KBM-7 (cell line): ENCODE measurements at places on chromosomes 6 and 20.

- DNase-seq, result no peak
Observed at GRCh38 chr6:38173909-38174308, 354.4 kb downstream of the ZFAND3 start.

DNA sequence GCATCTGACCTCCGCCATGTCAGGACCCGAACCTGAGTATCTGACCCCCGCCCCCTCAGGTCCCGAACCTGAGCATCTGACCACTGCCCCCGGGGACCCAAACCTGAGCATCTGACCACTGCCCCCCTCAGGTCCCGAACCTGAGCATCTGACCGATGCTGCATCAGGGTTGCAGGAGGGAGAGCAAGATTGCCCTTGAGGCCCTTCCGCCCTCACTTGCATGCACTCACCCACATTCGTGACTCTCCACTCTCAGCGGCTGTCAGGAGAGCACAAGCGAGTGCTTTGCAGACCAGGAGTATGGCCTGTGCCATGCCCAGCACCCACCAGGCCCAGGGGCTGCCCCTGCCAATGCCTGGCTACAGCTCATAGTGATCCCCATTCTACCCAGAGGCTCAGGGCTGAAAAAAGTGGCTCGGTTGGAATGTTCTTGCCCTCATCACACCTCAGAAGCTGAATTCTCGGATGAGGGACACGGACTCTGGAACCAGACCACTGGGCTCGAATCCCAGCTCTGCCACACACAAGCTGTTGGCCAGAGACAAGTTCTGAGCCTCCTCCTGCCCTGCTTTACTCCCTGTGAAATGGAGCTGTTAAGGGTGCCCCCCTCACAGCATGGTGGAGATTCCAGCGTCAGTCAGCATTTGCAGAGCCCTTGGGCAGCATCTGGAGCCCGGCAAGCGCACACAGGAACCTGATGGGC is 82.1 kb downstream of the DLL1 start:
- no peak for DNase-seq

DNA sequence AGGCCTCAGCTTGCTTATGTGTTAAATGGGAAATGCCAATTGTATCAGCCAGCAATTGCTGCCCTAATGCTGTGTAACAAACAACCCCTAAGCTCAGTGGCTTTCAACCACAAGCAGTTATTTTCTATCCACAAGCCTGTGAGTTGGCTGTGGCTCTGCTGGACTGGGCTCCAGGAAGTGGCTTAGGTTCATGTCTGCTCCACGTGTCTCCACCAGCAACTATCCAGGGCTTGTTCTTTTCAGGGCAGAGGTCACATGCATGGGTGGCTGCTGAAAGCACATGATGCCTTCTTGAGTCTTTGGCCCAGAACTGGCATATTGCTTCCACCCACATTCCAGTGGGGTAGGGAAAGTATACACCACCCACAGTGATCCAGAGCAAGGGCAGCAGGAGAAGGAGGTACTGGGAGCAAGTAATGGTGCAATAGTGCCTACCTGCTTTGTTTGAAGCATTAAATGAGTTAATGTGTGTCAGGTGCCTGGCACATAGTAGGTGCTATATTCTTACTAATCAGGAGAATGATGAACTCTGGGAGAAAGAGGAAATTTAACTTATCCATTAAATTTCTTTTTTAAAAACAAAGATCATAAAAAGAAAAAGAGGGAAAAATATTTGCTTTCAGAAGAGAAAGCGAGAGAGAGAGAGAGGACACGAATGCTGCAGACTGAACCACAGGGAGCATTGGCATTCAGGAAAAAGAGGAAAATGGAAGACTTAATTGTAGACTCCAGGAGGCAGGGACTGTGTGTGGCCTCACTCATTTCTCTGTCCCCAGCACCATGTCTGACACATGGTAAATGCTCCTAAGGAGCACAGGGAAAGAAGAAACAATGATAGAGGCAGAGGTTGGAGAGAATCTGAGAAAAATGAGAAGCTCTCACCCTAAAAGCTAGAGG is 25.2 kb upstream of the RNF24 start:
- DNase-seq, result no peak

DNA sequence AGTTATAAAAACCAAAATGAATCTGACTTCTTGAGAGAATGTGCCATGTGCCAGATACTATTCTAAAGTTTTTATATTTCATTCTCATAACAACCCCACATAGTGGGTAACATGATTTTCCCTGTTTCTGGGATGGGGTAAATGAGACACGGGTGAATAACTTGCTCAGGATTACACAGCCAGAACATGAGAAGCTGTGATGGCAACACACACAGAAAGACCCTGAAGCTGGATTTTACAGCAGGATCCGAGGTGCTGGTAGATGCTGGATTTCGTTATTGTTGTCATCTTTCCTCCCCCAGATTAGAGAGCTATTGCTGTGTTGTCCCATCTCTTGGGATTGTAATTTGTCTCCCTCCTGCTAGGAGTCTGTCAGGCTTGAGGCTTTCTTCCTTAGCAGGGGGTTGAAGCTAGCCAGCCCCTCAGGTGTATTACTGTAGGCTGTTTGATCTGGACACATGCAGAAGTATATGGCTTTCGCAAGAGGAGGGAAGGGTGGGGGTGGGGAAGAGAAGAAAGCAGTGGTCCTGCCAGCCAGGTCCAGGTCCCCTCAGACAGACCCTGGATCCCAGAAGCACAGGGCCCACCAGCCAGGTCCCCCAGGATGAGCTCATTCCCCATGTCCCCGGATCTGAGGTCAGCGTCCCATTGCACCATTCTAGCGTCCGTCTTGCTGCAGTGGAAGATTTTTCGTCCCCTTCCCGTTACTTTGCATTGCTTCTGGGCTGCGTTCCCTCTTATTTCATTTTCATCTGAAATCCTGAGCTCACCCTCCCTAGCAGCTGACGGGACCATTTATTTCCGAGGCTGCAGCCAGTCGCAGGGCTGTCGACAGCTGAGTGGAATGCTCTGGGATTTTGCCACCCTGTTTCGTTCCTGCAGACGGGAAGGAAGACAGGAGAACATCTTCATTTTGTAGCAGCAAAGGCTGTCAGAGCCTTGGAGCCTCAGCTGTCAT is 7.3 kb upstream of the KCNG1 start:
- DNase-seq, result no peak

DNA sequence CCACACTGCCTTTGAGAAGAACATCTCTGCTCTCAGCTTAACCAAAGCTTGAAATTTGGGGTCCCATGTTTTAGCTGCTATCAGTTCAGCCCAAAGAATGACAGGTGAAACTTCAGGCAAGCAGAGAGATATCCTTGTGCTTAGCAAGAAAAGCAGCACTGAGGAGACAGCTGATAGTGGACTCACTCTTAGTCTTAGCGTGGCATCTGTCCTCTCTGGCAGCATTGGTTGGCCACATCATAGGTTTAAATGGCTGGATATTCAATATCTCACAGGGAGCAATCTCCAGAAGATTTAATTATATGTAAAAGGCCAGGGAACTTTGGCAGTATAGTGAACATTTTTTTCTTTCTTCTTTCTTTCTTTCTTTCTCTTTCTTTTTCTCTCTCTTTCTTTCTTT is 131.1 kb upstream of the SGK1 start:
- DNase-seq, result no peak

- DNase-seq, result no peak
Observed at GRCh38 chr6:10458287-10458686, 43.4 kb upstream of the TFAP2A start.

DNA sequence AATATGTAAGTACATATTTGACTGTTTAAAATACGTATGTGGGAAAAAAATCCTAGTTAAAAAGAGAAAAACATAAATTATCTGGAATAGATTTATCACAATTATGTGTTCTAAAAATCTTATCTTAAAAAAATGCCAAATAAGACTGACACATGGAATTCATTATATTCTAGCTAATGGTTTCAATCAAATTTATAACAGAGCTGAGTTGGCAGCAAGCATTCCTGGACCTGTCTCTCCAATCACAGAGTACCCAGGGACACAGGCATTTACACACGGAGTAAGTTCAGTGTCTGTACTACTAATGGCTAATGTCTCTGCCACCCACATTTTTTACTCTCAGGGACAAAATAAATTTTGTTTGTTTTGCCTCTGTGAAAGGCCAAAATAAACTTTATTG is 122.3 kb downstream of the RPS12 start:
- no peak for DNase-seq

DNA sequence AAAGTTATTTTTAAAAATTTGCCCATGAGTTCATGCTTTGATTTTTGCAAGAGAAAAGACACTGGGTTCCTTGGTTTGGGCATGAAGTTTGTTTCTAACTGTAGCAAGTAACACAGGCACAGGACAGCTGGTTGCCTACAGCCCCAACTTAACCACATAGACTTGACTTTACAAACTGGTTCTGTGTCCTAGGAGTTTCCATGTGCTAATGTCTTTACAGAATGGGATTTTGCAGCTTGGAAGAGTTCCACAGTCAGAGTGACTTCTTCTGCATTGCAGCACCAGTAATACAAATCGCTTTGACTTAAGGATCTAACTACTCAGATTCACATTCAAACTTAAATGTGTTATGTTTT is 44.3 kb downstream of the OR2B2 start:
- DNase-seq, result no peak

- DNase-seq, result no peak
Observed at GRCh38 chr6:83310046-83310445, 116.9 kb downstream of the RWDD2A start.

- no peak for DNase-seq
Observed at GRCh38 chr6:12951415-12951814, 234.8 kb downstream of the PHACTR1 start.

DNA sequence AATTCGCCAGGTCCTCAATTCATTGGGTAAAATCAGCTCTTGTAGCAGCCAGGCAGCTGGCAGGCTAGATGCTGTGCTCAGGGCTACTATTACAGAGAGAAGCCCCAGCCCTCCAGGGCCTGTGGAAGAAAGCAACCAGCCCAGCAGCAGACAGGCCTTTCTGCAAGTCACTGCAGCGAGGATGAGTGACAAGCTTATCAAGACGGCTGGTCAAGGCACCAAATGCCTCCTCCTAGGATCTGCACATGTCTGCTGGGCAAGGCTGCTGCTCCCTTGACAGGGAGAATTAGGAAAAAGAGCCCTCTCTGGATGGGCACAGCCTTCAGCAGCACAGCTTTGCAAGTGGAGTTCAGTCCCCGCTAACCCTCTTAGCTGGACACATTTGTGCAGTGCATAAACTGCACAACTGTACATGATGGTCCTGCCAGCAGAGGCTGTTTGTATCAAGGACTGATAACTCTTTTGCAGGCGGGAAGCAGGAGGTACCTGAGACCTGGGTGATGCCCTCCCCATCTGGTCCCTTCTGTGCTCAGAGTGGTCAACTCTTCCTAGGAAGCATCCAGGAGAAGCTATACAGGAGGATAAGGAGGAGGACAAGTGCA is 89.9 kb downstream of the CDC5L start:
- no peak for DNase-seq

DNA sequence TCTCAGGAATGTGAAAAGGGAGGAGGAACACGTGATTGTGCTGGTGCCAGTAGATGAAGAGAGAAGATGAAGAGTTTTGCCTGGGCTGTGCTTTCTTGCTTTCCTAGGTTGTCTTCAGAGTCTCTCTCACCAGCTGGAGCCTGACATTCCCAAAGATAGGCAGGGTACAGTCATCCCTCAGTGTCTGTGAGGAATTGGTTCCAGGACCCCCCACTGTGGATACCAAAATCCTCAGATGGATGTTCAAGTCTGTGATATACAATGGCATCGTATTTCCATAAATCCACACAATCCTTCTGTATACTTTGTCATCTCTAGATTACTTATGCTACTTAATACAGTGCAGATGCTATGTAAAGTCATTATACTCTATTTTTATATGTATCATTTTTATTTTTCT is 113.5 kb downstream of the SAMD5 start:
- no peak for DNase-seq

DNA sequence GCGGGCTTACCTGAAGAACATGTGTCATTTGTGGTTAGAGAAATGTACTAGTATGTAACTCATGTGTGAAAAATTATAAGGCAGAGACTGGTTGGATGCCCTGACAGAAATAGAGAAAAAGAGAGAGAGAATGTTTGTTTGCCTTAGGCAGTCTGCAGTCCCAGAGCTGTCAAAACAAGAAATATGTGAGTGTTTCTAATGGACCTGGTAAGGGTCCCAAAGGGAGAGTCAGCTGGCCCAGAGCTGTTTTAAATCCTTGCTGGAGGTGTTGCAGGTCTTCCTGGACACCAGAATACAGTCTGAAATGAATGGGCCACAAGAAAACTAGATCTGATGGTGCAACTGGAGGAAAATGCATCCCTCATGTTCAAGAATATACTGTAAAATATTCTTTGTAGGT is 158.3 kb upstream of the OGFRL1 start:
- no peak for DNase-seq

GRCh38 chr6:71012866-71013469 is 56.1 kb upstream of the B3GAT2 start:
- DNase-seq, result peak; percentile 37

- no peak for DNase-seq
Observed at GRCh38 chr6:150536835-150537234, 62.9 kb upstream of the PLEKHG1 start.

DNA sequence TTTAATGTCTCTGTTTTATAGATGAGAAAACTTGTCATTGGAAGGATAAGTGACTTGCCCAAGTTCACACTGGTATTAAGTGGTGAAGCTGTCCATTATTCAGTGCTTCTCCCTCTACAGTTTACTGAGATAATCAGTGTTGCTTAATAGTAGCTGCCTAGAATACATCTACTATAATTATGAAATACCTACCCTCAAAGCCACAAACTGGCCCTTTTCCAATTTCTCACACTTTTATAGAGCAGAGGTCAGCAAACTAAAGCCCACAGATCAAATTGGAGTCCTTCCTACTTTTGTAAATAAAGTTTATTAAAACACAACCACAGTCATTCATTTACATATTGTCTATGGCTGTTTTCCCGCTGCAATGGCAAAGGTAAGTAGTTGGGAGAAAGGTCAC is 73.5 kb downstream of the EYS start:
- no peak for DNase-seq

GRCh38 chr6:114195027-114195365 is 147.8 kb downstream of the HS3ST5 start:
- DNase-seq, result no peak

DNA sequence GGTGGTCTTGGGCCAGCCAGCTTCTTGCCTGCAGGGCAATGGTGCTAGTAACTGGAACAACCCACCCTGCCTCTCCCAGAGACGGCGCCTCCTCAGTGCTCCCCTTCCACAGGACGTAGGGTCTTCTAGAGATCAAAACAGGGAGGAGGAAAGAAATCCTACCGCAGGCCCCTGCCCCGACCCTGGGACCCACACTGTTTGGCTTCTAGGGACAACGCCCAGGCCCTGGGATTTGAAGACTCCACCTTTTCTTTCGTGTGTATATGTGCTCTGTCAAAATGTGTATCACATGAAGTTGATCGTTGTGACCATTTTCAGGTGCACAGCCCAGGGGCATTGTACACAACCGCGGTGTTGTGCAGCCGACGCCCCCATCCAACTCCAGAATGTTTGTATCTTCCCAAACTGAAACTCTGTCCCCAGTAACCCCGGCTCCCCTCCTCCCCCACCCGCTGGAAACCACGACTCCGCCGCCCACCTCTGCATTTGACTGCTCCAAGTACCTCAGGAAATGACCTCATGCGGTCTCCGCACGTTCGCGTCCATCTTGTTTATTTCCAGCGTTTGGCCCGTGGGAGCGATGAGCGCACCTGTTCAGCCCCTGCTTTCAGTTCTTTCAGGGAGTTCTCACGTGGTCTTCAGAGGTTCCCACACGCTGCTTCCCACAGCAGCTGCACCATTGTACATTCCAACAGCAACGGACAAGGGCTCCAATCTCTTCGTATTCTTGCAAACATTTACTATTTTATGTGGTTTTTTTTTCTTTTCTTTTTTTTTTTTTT is 3.4 kb upstream of the BHLHE23 start:
- peak; percentile 69 for DNase-seq

GRCh38 chr6:53062169-53062539 is 3.0 kb upstream of the FBXO9 start:
- DNase-seq, result no peak

GRCh38 chr6:133241901-133242636 is 912 bp downstream of the EYA4 start:
- DNase-seq, result no peak
